ENCODE measurements at places on chromosomes 5 and 9.

- DNase-seq, result no peak
Observed at GRCh38 chr5:121426153-121426552, 425.5 kb upstream of the FTMT start.

DNA sequence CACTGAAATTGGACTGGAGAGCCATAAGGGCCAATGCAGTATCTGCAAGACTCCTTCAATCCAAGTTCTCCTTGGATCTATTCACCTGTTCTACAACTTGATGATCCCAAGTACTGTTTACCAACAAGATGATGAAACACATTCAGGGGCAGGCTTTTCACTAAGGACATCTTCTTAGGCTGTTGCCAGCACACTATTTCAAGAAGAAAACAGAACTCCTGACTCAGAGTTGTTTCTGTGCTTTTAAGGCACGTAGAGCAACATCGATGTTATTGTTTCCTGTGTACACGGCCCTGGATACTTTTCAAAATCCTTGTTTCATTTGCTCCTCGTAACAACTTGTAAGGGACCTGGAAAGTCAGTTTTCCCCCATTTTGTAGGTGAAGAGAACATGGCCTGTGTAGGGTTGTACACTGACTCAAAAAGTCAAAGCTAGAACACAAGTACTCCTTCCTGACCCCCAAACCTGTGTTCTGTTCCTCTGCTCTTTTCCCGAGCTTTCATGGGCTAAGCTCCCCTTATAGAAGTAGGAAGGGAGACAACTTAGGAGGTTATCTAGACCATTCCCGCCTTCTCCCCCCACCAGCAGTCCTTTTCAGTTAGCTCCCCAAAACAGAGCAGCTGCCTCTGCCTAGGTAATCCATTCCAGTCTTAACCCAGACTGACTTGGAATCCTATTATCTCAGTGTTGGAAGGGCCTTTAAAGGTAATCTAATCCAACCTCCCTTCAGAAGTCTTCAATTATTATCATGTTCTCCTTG is 5.2 kb upstream of the MGAT1 start:
- DNase-seq, result no peak

- no peak for DNase-seq
Observed at GRCh38 chr5:158943057-158943456, 156.7 kb downstream of the EBF1 start.

GRCh38 chr9:134145262-134145661 is 9.4 kb downstream of the WDR5 start:
- no peak for DNase-seq

GRCh38 chr5:127960270-127960691 is 123.3 kb upstream of the SLC12A2 start:
- DNase-seq, result no peak

DNA sequence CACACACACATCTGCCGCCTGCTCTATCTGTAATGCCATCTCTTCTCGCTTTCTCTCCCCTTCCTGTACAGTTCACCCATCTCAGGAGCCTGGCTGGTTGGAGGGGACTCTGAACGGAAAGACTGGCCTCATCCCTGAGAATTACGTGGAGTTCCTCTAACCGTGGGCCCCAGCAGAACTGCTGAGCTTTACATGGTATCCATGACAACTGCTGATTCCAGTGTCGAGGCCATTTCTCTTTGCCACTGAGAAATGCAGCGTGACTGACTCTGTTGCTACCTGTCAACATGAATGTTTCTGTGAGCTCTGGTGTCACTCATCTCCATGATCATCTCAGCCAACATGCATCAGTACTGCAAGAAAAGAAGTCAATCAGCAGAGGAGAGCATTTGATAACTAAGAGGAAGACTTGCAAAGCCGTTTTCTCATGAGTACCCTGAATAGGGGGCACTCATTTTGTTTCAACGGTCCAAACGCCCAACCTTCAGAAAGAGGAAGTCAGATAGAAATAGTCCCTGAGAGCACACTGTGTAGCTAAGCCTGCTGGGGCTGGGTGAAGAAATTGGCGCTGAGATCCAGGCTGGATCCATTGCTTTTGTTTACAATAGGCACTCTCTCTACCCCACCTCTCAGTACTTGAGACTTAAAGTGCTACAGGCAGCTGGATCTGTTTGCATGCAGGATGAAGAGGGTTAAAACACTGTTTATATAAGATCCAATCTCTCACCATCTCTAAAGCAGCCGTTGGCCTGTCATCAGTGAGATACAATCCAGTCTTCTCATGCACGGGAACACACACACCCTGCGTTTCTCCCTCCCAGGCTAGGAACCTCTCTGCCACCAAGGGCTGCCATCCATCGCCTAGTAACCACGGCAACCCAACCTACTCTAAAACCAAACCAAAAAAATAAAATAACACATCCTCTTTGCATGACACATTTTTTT is 180.9 kb downstream of the NR3C1 start:
- DNase-seq, result no peak

GRCh38 chr5:98750693-98751092 is 22.8 kb upstream of the RGMB start:
- no peak for DNase-seq

DNA sequence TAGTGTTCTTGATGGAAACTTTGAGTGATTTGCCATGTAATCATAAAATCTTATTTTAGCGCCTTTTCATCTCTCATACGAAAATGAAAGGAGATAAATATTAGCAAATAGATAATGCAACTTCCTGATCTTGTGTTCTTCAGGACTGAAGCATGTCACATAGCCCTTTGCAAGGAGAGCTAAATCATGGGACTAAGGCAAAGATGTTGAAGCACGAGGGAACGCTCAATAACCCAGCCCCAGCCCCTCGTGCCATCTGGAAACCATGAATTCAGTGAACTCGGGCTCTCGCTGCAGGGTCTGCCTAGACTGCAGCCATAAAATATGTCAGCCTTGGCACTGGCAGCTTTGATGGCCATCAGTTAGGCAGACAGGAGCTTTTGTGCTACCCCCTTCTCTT is 58.2 kb downstream of the F2RL2 start:
- DNase-seq, result no peak
